ENCODE measurements at places on chromosomes 6 and 20. TPM values are rescaled to one million over a fixed set of nuclear protein-coding genes. Genes with fewer than 3 reads are reported as not detected.

The RAD21L1 gene
- 0.17 TPM for total RNA-seq

The PPP1R14C gene
- 7.8 TPM for total RNA-seq

The GGT7 gene
- 9.4 TPM for total RNA-seq

The COL19A1 gene
- total RNA-seq = not detected

The ZDHHC14 gene
- 5.3 TPM for total RNA-seq

- DNase-seq = no peak
Observed at GRCh38 chr20:58048096-58048702, 180.3 kb downstream of the ANKRD60 start.

DNA sequence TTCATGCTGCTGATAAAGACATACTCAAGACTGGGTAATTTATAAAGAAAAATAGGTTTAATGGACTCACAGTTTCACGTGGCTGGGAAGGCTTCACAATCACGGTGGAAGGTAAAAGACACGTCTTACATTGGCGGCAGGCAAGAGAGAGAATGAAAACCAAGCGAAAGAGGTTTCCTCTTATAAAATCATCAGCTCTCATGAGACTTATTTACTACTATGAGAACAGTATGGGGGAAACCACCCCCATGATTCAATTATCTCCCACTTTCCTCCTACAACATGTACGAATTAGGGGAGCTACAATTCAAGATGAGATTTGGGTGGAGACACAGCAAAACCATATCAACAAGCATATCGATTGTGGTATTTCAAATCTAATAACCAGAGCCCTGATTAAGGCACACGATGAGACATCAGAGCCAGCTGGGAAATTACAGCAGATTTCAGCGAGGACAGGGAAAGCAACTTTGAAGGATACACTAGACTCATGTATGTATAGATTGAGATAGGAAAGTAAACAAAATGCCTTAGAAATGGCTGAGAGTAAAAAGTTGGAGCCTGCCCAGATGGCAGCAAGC, 129.8 kb upstream of the GJE1 start:
- DNase-seq = no peak

DNA sequence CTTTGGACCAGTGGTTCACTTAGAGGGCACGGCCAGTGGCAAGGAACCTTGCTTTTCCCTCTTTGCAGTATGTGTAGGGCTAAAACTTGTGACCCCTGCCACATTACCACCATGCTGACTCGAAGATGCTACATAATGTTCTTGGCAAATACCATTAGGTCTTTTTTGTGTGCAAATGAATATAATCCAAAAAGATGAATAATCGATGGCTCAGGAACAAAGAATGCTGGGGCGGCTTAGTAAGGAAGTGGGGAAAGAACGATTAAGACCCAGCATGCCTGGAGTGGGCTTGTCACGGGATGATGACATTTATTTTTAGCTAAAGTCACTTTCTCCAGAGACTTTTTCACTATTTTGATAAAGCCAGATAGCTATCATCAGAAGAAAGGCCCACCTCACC, 23.1 kb downstream of the CMTR1 start:
- DNase-seq = no peak

DNA sequence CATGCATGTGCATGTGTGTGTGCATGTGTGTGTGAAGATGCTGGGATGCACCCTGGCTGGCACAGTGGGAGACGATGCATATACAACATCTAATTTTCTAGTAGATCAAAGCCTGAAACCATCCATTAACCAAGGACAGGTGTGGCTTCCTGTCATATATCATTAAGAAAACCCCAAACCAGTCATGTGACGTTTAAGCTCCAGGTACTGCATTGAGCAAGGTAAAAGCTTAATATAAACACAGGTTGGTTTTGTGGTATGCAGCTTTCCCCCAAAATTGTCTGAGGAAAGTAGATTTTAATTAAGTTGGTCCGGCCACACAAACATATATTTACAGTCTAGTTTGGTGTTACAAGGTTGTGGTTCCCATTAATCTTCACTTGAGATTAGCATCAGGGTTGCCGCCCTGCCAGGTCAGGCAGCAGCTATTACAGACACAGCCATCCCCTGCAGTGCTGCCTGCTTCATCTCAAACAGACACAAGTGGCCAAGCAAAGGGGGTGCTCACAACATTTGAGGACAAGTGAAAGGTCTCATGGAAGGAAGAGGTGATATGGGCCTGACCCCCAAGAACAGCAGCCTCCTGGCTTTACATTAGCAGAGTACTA, 48.6 kb upstream of the NAA20 start:
- DNase-seq = no peak

DNA sequence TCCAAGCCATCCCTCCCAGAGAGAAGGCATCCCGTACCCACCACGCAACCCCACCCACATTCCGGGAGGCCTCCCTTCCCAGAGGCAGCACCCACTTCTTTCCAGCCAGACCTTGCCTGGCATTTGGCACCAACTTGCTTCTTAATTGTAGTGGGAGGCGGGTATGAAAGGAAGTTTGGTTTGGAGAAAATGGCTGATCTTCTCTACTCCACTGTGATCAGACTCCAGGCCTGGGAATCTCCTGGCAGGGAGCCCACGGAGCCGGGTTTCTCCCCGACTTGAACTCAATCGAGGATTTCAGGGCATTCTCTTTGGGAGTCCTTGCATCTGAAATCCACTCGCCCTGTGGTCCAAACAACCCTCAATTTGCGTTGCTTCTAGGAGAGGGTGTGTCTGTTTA, 107.1 kb downstream of the ZDHHC14 start:
- no peak for DNase-seq

All from HCT116 (cell line).